ENCODE measurements at places on chromosomes 13 and 19.

DNA sequence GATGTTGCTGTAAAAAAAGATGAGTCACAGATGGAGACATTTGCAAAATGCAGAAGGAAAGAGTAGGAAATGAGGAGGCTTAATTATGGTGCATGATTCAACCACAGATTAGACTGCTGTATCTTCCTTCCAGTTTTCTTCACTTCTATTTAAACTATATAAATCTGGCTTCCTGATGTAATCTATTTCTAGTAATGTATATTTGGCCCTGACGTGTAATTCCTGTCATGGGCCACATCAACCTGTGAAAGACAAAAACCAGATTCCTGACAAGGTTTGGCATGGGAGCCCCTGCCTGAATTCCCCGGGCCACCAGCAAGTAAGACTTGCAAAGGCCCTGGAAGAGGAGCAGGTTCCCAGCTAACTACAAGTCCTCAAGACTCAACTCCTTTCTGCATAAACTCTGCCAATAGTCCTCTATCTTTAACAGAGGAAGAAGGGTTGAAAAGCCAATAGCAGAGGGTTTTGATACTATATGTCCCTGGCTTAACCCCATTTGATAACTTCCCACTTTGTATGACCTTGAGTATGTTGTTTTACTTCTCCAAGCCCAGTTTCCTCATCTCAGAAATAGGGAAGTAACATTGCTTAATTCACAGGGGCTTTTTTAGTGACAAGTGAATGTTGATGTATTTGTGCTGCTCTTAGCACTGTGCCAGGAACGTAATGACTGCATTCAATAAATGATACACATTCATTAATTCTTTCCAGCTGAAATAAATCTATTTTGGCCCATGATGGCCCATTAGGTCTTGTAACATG is 172.7 kb downstream of the SPRY2 start:
- DNase-seq, result no peak

GRCh38 chr19:58183817-58184215 is 955 bp downstream of the ZNF274 start:
- no peak for DNase-seq

- DNase-seq, result no peak
Observed at GRCh38 chr13:76992548-76993001, 694 bp downstream of the CLN5 start.

DNA sequence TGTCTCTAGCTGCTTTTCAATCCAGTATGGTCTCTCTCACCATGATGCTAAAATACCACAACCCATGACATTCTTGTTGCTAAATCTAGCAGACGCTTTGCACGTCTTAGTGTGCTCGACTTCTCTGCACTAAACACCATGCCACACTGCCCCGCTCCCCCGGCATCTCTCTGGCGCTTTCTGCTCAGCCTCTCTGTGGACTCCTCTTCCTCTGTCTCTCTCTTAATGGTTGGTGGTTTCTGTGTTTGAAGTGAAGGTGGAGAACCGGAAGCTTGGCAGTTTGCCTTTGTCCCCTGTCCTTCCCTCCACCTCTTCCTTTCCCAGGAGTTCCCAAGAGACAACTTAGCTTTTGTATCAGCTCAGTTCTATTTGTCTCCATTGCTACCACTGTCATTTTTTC is 8.8 kb downstream of the ERCC5 start:
- no peak for DNase-seq

Data from hippocampal formation (tissue), 2 donors.